Cardiac muscle cell (in vitro differentiated cells and primary cell): ENCODE measurements at places on chromosomes 13 and 19. TPM values are rescaled to one million over a fixed set of nuclear protein-coding genes. Genes with fewer than 3 reads are reported as not detected.

GRCh38 chr19:13132471-13133180 lies 14.6 kb downstream of the NACC1 start:
- H3K27ac ChIP-seq: peak overlapping the region; percentile 43
- no peak for DNase-seq
- H3K4me1 ChIP-seq: no peaks in the 10 kb centered on the region
- peaks cover 15% of the 10 kb centered on the region for H3K36me3 ChIP-seq
- no peaks in the 10 kb centered on the region for H3K27me3 ChIP-seq
- no peak overlapping the region for H3K4me3 ChIP-seq

DNA sequence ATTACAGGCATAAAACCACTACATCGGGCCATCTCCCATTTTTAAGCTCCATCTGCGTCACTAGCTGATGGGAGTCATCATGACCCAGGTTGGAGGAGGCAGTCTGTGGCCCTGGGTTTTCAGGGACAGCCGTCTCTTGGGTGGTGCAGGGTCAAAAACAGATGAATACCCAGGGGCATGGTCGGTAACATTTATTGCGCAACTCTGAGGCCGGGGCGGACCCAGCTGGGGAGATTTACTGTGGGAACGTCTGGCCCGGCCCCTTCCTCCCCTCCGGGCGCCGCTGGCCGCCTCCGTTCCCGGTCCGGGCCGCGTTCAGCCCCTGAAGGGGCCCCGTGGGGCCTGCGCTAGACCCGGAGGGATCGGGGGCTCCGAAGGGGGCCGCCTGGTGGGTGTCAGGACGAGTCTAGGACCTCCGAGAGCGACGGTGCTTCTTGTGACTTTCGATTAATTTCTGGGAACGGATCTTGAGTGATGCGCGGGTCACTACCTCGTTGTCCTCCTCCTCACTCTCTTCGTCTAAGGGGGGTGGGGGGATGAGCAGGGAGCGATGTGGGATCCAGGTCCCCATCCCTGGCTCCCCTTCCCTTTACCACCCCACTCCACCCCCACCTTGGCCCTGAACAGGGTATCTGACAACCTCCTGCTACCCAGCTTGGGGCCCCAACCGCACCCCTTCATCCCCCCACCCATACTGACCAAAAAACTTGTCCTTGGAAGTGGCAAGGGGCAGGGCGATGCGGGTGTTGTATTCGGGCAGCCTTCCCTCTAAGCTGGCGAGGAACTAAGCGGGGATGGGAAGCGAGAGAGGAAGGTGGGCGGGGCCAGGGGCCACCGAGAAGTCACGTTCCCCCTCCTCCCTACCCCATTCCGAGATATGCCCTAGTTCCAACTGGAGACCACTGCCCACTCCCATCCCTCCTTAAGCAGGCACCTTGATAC lies 1.6 kb upstream of the RGL3 start:
- peak overlapping the region; percentile 20 for H3K4me3 ChIP-seq
- H3K36me3 ChIP-seq: no peaks in the 10 kb centered on the region
- peak; percentile 63 for DNase-seq
- H3K27me3 ChIP-seq: peaks cover 47% of the 10 kb centered on the region
- H3K4me1 ChIP-seq: peaks cover 6% of the 10 kb centered on the region
- no peak overlapping the region for H3K27ac ChIP-seq

The SLC6A16 gene
- total RNA-seq: 1.6 and 2.8 TPM in 2 replicates

GRCh38 chr13:36131931-36132297 lies 732 bp upstream of the DCLK1 start:
- H3K27ac ChIP-seq: no peak overlapping the region
- DNase-seq: peak; percentile 61
- H3K27me3 ChIP-seq: peaks cover 71% of the 10 kb centered on the region
- no peaks in the 10 kb centered on the region for H3K36me3 ChIP-seq
- no peaks in the 10 kb centered on the region for H3K4me1 ChIP-seq
- H3K4me3 ChIP-seq: no peak overlapping the region

DNA sequence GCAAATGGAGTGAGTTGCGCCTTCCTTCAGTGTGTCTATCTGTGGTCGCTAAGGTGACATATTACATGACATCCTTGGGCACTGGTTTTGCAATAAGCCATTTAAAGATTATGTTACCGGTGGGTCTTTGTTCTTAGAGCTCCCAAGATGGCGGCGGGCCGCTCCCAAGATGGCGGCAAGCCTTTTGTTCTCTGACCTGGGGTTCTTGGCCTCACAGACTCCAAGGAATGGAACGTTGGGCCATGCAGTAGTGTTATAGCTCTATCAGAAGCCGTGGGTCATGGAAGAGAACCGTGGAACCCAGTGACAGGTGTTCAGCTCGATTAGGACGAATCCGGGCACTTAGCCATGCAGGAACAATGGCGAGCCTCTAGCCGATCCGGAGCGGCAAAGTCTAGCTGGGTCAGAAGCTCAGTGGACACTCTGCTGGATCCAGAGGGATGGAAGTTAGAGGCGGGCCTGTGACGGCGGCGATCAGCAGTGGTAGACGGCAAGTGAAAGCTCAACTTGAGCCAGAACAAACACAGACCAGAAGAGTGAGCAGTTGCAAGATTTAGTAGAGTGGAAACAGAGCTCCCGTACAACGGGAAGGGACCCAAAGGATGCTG lies 188.6 kb downstream of the TEX29 start:
- no peaks in the 10 kb centered on the region for H3K4me1 ChIP-seq
- H3K4me3 ChIP-seq: no peak overlapping the region
- H3K27me3 ChIP-seq: peaks cover 34% of the 10 kb centered on the region
- no peak overlapping the region for H3K27ac ChIP-seq

- no peaks in the 10 kb centered on the region for H3K36me3 ChIP-seq
- H3K27ac ChIP-seq: no peak overlapping the region
- no peaks in the 10 kb centered on the region for H3K27me3 ChIP-seq
- H3K4me3 ChIP-seq: no peak overlapping the region
Measured at GRCh38 chr13:105232439-105232838, 1303.0 kb downstream of the EFNB2 start.

The SCGB2B2 gene
- total RNA-seq: 0.27 TPM in 1 of 2 replicates, not detected in the other

DNA sequence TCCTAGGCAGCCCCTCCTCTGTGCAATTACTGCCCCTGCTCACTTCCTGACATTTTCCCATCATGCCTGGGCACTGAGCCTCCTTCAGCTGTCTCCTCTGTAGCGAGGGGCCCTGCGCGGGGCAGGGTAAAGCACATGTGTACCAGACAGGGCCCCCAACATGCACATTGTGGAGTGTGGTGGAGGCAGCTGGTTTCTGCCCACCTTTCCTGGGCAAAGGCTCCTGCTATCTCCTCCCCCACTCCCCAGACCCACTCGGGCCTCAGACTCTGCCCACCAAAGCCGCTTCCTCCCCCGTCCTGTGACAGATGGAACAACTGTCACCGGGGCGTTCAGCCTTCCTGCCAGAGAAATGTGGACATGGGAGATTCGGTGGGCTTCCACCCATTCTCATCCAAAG lies 2.9 kb upstream of the KPTN start:
- H3K27me3 ChIP-seq: no peaks in the 10 kb centered on the region
- no peaks in the 10 kb centered on the region for H3K4me1 ChIP-seq
- DNase-seq: no peak
- H3K4me3 ChIP-seq: no peak overlapping the region
- H3K27ac ChIP-seq: peak overlapping the region; percentile 35

GRCh38 chr13:104382951-104383350 lies 1316.7 kb upstream of the SLC10A2 start:
- H3K27me3 ChIP-seq: no peaks in the 10 kb centered on the region
- peak; percentile 18 for DNase-seq
- no peaks in the 10 kb centered on the region for H3K4me1 ChIP-seq
- H3K36me3 ChIP-seq: no peaks in the 10 kb centered on the region
- no peak overlapping the region for H3K27ac ChIP-seq

DNA sequence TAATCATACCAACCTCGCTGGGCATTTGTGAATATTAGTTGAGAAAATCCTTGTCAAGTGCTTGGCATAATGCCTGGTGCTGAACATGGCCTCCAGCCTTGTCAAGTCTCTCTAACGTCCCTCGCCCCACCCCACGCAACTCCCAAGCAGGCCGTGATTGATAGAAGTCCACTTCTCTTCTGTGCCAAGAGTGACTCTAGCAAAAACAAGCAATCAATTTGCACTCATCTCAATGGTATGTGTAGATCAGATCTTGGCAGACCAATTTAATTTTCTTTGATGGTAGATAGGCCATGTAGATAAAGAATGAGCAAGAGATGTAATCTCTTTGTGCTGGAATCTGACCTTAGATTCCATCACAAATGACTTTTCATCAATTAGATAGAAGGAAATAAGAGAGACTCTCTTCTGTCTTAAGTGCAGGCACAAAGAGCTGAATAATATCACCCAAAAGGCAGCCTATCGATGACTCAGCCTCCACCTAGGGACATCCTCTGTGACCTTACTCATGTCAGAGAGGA lies 31.0 kb upstream of the KATNAL1 start:
- H3K36me3 ChIP-seq: no peaks in the 10 kb centered on the region
- H3K4me1 ChIP-seq: peaks cover 18% of the 10 kb centered on the region
- H3K27ac ChIP-seq: no peak overlapping the region
- H3K27me3 ChIP-seq: no peaks in the 10 kb centered on the region
- DNase-seq: no peak

DNA sequence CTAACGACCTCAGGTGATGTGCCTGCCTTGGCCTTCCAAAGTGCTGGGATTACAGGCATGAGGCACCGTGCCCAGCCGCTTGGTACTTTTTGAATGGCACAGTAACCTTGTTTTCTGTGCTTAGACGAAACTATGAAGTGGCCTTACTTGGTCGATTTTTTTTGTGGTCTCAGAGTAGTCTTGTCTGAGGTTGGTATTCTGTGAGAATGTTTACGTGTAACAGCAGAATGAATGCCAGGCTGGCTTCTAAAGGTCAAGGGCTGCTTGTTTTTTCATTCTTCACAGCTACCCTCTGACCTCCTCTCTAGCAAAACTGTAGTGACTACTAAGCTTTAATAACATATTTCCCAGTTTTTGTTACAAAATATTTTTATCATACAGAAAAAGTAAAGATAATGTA lies 313.3 kb downstream of the GPC6 start:
- no peak overlapping the region for H3K27ac ChIP-seq
- no peak for DNase-seq
